ENCODE measurements at places on chromosomes 16 and 17.

GRCh38 chr17:57490890-57491289 is 234.6 kb downstream of the MSI2 start:
- no peak for DNase-seq

DNA sequence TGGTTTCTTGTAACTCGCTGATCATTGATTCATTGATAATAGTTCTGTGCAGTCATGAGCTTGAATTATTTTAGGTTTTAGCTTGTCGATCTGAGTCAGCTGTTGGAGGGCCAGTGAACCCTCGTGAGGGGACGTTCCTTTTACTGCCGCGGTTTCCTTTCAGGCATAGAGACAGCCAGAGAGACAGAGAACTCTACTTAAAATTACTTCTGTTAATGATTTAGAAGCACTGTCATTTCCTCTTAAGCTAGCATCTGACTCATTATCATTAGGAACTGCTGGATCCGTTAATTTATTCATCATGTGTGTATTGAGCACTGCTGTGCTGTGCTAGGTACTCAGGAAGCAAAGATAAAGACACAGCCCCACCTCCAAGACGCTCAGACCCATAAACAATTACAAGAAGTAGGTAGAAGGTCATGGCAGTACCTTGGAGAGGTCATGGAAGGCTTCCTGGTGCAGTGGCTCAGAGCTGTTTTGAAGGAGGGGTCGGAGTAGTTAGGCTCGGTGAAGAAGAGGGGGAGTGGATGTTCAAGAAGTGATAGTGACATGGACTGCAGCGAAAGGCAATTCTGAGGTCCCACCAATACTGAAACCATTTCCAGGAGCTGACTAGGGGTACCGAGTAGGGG is 3.3 kb downstream of the PGS1 start:
- DNase-seq: no peak

- no peak for DNase-seq
These were observed 80.4 kb upstream of the AKTIP start for GRCh38 chr16:53583401-53583800.

DNA sequence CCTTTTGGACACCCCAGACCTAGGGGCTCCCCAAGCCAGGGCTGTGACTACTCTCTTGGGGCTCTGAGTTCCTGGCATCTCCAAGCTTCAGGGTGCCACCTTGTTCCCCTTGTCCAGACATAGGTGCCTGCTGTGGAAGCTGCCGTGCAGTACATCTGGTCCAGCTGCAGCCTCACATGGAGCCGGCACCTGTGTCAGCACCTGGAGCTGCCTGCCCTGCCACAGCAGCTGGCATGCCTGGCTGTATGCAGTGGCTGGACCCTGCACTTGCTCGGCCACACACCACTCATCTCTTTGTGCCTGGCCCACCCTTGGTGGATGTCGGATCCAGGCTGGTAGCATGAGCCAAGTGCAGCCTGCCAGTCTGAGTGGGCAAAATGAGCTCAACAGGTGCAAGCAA is 775.8 kb downstream of the CDH11 start:
- no peak for DNase-seq

GRCh38 chr17:29722411-29723198 is 99.9 kb upstream of the CORO6 start:
- DNase-seq: no peak
